ENCODE measurements at places on chromosomes 5 and 9.

DNA sequence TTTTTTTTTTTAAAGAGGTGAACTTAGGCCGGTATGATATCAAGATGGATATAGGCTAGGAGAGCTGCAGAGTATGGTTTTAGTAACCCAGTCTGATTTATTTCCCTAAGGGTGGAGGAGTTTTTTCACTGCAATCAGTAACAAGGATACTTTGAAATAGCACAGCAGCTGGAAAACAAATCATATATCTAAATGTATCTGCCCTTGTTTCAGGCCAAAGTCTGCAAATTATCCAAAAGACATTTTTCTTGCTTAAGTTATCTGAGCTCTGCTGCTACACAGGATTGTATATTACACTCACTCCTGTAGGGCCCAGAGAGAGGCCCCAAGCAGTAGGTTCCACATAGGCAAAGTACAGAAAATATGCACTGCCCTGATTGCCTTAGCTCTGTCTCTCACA lies 222.4 kb downstream of the NTRK2 start:
- no peak for DNase-seq

DNA sequence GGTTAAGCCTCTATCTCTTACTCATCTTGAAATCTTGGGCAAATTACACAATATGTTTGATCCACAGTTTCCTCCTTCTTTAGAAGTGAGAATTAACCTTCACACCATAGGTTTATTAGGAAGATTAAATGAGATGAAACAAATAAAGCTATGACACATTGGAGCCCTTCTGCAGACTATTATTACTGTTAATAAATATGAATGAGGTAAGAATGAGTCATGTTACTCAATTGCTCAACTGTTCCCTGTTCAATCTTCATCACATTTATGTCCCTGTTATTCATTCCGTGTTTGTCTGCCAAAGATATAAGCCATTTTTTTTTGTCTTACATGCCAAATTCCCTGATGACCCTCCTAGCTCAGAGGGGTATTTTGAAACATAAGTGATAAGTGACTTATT lies 52.1 kb upstream of the PAPPA start:
- DNase-seq = no peak

- no peak for DNase-seq
Measured at GRCh38 chr5:97618721-97619120, 435.7 kb upstream of the RIOK2 start.

DNA sequence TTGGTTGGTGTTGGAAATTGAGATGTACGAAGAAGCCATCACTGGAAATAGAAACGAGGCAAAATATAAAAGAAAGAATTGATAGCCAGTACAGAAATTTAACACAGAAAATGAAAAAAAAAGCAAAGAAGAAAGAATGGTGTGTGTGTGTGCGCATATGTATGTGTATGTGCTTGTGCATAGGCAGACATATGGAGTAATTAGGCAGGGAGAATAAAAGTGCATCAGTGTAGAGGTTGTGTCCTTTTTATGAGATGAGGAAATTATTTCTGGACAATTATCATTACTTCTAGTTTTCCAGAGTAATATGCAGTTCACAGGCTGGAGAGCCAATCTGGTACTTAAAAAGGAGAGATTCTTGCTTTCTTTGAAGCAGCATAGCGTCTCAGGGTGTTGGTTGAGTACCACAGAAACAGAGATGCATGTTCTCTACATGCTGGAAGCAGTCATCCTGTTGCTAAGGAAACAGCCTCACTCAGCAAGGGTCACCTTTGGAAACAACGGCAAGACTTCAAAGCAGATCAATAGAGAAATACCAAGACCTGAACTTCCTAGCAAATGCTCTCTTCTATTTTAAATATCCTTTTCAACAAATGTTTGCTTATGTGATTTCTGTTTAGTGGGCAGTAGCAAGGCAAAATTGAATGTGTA lies 172.7 kb downstream of the TAF11L14 start:
- no peak for DNase-seq

DNA sequence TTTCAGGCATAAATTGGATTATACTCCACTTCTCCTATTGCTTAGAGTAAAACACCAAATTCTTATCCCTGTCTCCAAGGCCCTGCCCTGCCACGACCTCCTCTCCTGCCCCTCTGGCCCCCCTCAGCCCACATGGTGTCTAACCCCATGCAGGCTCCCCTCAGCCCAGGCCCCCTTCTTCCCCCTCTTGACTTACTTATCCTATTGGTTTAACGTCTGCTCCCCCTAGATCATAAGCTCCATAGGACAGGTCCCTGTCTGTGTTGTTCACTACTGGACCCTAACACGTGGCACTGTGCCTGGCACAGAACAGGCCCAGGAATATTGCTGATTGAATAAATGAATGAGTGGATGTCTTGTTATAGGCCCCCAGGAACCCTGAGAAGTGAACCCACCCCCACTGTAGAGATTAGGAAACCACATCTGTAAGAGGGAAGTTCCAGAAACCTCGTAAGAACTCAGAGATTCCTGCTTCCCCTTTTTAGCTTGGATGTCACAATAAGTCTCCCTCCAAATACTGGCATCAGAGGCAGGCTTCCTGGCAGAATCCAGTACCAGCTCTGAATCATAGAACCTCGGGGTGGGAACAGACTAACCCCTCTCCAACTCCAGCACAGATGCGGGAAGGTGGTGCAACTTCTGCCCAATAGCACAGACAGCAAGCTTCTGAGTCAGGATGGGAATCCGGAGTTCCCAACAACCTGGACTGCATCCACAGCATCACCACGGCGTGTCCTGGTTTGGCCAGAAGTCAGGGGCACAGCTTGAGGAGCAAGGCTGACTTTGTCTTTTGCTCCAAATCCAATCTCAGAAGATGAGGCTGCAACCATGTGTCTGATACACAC lies 31.5 kb downstream of the HRH2 start:
- no peak for DNase-seq

DNA sequence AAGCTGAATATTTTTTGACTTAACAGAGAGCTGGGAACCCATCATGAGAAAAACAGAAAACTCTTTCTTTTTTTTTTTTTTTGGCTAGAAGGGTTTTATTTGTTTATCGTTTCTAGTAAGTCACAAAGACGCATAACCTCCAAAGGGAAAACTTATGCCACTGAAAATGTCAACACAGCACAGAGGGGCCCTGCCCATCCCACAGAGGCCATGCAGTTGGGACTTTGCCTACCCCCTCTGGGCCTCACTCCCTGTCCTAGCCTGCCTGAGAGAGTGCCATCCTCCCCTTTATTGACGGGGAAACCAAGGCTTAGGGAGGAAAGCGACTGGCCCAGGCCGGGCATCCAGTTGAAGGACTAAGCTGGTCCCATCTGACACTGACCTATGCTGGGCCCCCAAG lies 74.7 kb downstream of the VAV2 start:
- no peak for DNase-seq

- DNase-seq = no peak
Measured at GRCh38 chr9:116953271-116953670, 266.2 kb downstream of the TRIM32 start.

GRCh38 chr5:97936231-97936630 lies 753.2 kb upstream of the RIOK2 start:
- no peak for DNase-seq

DNA sequence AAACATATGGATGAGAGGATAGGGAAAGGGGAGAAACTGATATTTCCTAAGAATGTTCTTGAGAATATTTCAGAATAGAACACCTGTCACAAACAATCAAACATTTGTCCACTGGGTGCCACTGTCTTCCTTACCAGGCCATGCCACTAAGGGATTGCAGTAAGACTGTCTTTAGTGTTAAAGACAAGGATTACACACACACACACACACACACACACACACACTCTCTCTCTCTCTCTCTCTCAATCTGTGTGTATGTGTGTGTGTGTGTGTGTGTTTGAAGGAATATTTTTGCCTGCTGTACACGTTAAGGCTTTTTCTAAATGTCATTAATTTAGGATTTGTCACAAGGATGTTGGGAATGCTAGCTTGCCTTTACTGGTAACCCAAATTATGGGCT lies 54.4 kb downstream of the CCDC192 start:
- DNase-seq = peak; percentile 10

- DNase-seq = no peak
Measured at GRCh38 chr5:213803-214395, 4.1 kb downstream of the CCDC127 start.

- DNase-seq = peak; percentile 54
Measured at GRCh38 chr5:78295035-78295961, 800 bp upstream of the AP3B1 start.

All from OCI-LY7 (cell line).